ENCODE measurements at places on chromosomes 3 and 15.
A peak's percentile ranks its signal among the peaks of the same experiment; 100 is the strongest.

- DNase-seq = no peak
These were observed 392.0 kb upstream of the RORA start for GRCh38 chr15:61621146-61621545.

DNA sequence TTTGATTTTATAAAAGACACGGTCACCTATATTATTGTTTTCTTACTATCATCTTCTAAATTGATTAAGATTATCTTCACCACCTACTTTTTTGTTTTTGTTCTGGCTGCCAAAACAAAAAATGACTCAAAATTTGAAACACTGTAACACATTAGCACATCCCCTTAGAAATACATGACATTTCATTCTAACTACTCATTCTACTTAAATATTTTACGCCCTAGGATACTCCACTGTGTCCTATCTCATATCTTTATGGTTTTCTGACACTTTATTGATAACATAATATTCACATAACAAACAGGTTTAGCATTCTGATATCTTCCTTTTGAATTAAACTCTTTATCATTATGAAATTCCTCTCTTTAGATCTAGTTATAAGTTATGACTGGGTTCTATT is 656.2 kb downstream of the GBE1 start:
- DNase-seq = no peak

DNA sequence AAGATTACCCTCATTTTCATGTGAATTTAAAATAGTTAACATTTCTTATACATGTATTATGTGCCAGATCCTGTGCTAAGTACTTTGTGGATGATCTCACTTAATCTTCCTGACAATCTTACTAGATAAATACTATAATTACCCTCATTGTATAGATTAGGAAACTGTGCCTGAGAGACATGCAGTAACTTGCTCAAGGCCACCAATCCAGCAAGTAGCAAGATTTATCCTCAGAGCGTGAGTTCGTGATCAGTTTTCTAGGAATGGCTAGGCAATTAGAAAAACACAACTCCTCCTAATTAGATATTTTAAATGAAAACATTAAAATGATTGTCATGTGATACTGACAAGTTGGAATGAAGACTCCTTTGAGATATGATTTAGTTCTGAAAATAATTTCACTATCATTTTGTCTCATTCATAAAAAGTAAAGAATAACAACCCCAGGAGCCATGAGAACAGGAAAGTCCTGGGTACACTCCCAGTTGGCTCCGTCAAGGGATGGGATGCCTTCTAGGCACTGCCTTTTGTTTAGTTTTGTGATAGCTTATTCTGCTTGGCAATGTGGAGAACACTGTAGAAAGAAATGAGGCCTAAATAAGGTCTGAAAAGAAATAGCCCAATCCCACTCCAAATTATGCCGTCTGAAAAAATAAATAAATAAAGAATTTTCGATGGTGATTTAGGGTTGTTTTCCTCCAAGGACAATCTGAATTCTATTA is 61.3 kb downstream of the FBN1 start:
- no peak for DNase-seq

DNA sequence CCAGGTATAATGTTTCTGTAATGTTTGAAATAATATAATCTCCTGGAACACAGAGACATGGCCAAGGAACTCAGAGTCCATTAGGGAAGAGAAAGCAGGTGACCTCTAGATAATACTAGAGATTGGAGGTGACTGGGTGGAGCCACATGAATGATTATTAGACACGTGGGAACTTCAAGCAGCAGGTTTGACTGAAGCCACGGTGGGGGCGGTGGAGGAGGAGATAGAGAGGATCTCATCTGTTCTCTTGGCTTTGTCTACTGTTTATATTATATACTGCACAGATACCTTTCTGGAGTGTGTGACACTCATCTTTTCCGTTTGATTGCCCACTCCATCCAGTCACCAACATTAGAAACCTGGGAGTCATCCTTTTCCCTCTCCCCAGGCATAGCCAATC is 33.7 kb downstream of the KIF7 start:
- DNase-seq = no peak

- DNase-seq = peak; percentile 12
These were observed 128.5 kb downstream of the CHSY1 start for GRCh38 chr15:101123222-101123910.

- no peak for DNase-seq
These were observed 12.8 kb downstream of the UBXN7 start for GRCh38 chr3:196419386-196419785.

GRCh38 chr15:33022629-33023028 is 171.9 kb downstream of the FMN1 start:
- no peak for DNase-seq

DNA sequence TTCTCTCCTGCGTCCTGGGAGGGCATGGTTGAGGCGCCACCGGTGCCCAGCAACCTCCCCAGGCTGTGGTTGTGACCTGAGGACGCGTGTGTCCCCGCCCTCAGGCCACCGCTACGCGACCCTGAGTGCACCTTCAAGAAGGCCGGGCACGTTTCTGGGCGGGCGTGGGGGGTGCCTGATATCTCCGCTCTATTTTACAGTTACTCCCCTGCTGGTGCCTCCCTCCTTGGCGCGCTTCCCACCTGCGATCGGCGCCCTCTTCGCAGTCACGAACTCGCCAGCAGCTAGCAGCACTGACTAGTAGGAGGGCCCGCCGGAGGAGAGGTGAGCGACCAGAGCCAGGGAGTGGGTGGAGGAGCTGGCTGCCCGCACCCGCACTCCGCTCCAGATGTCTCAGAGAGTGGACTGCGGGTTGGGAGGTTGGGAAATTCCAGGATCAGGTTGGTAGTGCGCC is 43.2 kb upstream of the POLG start:
- no peak for DNase-seq

- no peak for DNase-seq
These were observed 61.7 kb downstream of the ALDH1A2 start for GRCh38 chr15:58003810-58004209.

DNA sequence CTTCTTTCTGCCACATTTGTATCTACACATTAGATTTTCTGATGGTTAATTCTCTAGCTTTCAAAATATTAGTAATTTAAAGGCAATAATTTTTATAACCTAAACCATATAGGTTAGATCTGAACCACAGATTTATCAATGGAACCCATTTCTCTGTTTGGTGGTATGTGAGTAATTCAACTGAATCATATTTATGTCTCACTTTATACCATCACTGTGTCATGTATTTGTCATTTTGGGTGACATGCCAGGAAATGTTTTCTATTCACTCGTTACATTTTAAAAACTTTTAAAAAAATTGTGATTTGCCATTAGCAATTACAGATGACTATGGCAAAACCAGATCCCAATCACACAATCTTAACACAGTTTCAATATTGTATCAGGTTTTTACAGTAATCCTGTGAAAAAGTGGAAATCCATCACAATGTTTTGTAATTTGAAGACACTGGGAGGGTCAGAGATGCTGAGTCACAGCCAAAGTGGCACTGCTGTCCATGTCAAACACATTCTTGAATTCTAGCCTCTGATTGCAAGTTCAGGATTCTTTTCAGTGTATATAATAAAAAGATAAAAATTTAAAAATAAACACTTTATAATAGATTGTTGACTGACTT is 356.0 kb upstream of the RBMS3 start:
- no peak for DNase-seq

DNA sequence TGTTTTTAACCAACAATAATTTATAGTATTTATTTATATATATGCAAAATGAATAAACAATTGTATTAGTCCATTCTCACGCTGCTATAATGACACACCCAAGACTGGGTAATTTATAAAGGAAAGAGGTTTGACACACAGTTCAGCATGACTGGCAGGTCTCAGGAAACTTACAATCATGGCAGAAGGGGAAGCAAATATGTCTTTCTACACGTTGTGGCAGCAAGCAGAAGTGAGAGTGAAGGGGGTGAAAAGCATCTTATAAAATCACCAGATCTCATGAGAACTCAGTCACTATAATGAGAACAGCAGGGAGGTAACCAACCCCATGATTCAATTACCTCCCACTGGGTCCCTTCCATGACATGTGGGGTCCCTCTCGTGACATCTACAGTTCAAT is 162.8 kb upstream of the SLITRK3 start:
- DNase-seq = no peak

GRCh38 chr3:13598201-13598600 is 49.3 kb downstream of the FBLN2 start:
- DNase-seq = no peak

GRCh38 chr15:91561371-91562100 is 292.0 kb upstream of the SLCO3A1 start:
- no peak for DNase-seq

DNA sequence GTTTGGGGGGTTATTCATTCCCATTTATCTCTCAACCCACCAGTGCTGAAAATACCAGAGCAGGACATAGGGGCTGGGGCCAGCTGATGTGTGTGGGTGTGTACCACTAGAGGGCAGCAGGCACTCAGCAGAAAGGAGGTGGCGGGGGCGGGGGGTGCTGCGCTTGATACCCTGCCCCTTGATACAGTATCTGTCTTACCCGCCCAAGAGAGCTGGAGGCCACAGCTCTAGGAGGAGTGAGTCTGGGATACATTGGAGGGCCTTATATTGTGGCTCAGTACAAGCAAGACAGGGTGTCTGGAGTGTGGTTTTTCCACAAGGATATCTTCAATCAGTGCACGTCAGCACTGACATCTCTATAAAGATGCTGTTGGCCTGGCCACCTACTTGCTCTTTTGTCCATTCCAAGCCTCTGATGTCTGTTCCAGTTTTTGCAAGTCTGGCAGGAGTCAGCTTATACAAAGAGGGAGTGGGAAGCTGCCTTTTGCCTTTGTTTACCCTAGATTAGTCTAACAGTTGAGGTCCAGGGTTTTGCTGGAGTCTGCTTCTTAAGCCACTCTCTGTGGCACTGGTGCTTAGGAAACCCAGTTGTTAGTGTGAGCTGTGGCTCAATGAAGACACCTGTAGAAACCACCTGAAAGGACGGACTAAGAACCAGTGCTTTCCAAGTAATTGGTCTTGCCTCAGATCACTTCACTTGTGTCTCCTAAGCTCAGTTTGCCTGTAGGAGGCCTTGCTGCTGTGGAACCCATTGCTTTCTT is 1.5 kb upstream of the RBM15B start:
- DNase-seq = peak; percentile 56

DNA sequence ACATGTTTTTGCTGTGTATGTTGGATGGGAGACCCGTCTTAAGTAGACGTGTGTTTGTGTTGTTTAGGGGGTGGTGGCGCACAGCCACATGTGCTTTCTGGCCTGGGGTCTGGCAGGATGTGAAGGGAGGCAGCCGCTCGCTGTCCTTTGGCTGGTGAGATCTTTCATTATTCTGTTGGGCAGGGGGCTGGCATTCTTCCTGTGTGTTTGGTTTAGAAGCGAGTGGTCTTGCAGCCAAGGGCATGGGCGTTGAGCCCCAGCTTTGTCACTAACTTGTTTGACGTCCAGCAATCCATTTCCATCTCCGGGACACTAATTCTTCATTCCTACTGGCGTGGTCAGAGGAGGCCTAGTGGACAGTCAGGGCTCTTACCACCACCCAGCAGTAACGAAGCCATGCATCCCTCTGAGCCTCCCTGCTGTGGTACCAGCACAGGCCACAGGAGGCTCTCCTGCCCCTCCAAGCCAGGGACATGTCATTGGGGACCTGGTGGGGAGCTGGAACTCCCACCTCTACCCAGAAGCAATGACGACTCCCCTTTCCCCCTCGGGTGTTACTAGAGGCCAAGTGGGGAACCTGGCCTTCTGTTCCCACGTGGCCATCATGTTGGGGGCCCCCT is 10.7 kb downstream of the THSD4 start:
- DNase-seq = no peak

DNA sequence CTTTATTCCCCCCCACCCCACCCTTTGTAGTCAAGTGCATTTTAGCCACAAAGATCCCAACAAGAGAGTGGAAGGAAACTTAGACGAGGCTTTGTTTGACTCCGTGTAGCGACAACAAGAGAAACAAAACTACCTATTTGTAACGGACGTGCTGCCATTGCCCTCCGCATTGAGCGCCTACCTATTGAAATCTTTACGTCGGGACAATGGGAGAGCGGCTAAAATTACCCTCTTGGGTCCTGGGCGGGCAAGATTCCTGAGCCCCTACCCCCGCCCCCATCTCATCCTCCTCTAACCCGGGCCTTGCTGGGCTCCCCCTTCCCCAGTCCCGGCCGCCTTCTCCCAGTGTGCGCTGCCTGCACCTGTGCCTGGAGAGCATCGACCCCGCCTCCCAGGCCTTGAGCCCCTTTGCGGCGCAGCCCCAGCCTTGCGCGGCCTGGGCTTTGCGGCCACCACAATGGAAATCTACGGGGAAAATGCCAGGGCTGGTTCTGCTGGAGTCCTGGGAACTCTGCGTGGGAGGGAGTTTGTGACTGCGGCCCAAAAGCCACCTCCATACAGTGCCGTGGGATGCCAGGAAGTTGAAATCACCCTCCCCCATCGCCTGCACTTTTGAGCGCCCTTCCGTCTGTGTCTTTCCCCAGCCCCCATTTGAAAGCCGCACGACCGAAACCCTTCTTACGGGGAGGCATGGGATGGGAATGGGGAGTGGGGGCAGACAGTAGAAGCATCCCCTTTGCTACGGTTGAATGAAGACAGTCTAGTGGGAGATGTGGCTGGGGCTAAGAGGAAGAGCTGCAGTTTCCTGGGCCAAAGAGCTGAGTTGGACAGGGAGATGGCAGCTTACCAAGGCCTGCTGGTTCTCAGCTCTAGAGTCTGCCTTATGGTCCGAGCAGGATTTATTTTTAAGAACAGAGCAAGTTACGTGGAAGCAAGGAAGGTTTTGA is 1.1 kb upstream of the SOX2 start:
- DNase-seq = no peak

DNA sequence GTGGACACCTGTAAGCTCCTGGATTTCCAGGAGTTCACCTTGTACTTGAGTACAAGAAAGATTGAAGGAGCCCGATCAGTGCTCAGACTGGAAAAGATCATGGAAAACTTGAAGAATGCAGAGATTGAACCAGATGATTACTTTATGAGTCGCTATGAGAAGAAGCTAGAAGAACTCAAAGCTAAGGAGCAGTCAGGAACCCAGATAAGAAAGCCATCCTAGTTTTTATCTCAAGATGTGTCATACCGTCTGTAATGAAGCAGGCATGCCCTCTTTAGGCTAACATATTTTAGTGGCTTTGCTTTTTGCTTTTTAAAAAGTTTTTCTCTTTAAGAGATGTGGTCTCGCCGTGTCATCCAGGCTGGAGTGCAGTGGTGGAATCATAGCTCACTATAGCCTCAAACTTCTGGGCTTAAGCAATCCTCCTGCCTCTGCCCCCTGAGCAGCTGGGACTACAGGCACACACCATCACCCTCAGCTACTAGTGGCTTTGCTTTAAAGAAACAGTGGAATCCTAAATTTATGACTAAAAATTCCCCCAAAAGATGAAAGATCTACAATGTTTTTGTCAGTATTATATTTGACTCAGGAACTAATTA is 28.1 kb downstream of the EXOG start:
- no peak for DNase-seq
